ENCODE measurements at places on chromosomes 6 and 20.

- no peak for DNase-seq
These were observed 37.0 kb downstream of the BFSP1 start for GRCh38 chr20:17494201-17494600.

GRCh38 chr20:9071976-9072726 is 3.3 kb downstream of the PLCB4 start:
- DNase-seq = no peak

DNA sequence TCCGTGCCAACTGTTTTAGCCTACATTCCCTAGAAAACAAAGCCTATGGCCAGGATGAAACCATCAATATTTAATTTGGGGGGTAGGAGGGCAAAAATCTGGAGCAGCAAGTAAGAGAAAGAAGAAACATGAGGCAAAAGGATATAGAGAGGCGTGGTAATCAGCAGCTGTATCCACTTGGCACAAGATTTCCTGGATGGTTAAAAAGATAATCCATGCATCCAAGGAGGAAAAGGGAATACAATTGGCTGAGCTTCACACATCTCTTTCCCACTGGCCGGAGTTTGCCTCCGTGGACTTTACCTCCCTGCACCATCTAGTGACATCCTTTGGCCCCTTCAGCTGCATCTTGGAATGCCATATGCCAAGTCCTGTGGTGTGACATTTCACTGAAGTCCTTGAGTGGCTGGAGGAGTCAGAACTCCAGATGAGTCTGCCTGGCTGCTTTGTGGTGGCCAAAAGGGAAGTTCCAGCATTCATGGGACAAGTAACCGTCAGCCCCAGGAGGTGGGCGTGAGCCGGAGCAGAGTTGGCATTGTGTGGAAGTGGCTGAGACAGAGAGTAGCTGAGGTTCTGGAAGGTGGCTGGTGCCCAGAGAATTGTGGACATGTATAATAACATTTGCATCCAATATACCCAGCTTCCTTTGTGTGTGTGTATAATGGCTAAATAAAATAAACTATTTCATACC is 13.7 kb upstream of the TMX4 start:
- no peak for DNase-seq

DNA sequence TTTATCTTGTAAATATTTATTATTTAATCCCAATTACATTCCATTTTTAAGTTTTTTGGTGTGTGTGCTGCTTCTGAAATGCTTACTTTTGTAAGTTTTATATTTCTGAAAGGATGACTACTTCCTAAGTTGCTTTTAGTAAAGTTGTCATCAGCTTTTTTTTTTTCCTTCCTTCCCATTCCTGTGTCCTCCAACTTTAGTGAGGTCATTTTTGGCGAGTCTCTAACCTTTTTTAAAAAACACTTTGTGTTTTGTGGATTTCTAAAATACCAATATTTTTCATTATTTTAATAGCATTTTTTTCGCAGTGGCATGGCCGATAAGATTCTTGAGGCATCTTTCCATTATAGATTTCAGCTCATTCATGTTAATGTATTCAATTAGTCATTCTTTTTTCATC is 30.9 kb downstream of the FIG4 start:
- DNase-seq = no peak

GRCh38 chr6:112951829-112952228 is 604.7 kb downstream of the RFPL4B start:
- no peak for DNase-seq

GRCh38 chr20:21511850-21512633 is 1.8 kb downstream of the NKX2-2 start:
- DNase-seq = no peak

- no peak for DNase-seq
These were observed 13.8 kb upstream of the BMP7 start for GRCh38 chr20:57280221-57280620.

- DNase-seq = no peak
These were observed 23.3 kb upstream of the TOP1 start for GRCh38 chr20:41005361-41005729.

- no peak for DNase-seq
These were observed 4.5 kb downstream of the CABLES2 start for GRCh38 chr20:62402456-62403150.

GRCh38 chr20:2285193-2285592 is 10.6 kb upstream of the TGM3 start:
- no peak for DNase-seq

GRCh38 chr6:128310451-128310850 is 209.9 kb downstream of the PTPRK start:
- DNase-seq = no peak

DNA sequence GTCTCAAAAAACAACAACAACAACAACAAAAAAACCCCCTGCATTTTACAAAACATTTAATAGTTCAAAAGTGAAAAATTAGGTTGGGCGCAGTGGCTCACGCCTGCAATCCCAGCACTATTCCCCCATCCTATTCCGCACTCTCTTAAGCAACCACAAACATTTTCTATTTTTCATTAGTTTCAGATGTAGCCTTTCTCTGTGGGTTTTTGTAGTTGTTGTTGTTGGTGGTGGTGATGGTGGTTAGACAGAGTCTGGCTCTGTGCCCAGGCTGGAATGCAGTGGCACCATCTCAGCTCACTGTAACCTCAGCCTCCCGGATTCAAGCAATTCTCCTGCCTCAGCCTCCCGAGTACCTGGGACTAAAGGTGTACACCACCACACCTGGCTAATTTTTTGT is 6.4 kb upstream of the GMNN start:
- DNase-seq = no peak

GRCh38 chr20:8557711-8558110 is 425.6 kb downstream of the PLCB1 start:
- DNase-seq = no peak

- no peak for DNase-seq
These were observed 9.6 kb upstream of the SLC2A10 start for GRCh38 chr20:46699651-46700359.

DNA sequence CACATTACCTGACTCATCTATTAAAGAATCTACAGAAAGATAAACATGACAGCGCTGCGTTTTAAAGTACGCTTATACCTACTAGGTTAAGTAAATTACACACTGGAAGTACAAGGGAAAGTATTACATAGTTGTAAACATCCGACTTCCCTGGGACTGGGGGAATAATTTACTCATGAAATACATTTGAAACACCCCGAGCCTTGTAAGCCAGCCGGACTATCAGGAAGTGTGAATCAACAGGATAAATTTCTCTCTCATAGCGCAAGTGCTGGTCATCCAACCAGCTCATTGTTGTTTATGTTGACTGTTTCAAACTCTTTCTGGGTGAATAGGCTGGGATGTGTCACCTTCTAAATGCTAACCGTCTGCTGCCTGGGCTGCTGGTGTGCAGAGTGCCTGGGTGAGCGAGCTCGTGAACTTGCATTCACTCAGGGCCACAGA is 4.9 kb downstream of the BMP6 start:
- no peak for DNase-seq

GRCh38 chr20:62025832-62026563 is 39.7 kb downstream of the TAF4 start:
- DNase-seq = no peak

DNA sequence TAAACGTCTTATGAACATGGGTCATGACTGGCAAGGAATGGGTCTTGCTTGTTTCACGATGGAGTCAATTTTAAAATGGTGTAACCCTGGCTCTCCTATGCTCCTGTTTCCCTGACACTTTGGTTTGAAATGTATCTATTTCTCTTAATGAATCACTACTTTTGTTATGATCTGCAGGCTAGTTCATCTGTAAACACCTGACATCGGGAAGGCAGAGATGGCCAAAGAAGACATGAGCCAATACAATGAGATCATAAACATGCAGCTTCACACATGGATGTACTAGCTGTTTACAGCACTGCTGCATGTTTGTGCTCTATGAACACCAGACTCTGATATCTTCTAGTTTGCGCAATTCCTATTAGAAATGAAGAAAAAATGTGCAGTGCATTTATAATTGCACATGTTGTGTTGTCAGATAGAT is 11.0 kb upstream of the RAD21L1 start:
- no peak for DNase-seq

DNA sequence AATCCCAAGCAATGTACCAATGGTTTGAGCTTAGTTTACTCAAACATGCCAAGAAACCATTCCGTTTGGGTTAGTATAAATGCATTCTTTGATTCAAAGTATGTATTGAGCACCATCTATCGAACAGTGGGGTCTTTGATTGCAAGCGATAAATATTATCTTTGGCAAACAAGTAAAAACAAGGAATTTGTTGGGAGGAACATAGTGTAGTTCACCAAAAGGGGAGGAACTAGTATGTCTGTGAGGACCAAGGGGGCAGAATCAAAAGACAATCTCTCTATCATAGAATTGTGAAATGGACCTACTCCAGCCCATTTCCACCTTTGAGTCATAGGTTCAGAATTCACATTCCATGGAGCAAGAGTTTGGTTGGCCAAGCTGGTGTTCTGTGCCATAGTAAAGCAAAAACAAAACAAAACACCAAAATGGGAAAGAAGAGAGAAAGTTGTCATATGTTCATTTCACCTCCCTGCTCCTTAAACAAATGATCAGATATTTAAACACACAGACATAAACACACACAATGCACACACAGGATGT is 266.0 kb downstream of the TSHZ2 start:
- DNase-seq = no peak

- no peak for DNase-seq
These were observed 100.2 kb downstream of the FIG4 start for GRCh38 chr6:109791301-109791700.

- no peak for DNase-seq
These were observed 26.9 kb downstream of the CLVS2 start for GRCh38 chr6:123022975-123023374.

- no peak for DNase-seq
These were observed 170.9 kb downstream of the KLHL32 start for GRCh38 chr6:97095311-97095850.

- peak; percentile 6 for DNase-seq
These were observed 5.6 kb upstream of the VNN2 start for GRCh38 chr6:132763269-132763668.

- DNase-seq = no peak
These were observed 12.9 kb upstream of the ZNF391 start for GRCh38 chr6:27375613-27376079.

GRCh38 chr20:1788044-1788443 is 107.2 kb upstream of the SIRPA start:
- no peak for DNase-seq

GRCh38 chr6:101352316-101352715 is 41.2 kb upstream of the GRIK2 start:
- no peak for DNase-seq

GRCh38 chr6:150573041-150573681 is 26.5 kb upstream of the PLEKHG1 start:
- DNase-seq = no peak

GRCh38 chr20:44736170-44737021 is 9.3 kb upstream of the KCNK15 start:
- DNase-seq = no peak

DNA sequence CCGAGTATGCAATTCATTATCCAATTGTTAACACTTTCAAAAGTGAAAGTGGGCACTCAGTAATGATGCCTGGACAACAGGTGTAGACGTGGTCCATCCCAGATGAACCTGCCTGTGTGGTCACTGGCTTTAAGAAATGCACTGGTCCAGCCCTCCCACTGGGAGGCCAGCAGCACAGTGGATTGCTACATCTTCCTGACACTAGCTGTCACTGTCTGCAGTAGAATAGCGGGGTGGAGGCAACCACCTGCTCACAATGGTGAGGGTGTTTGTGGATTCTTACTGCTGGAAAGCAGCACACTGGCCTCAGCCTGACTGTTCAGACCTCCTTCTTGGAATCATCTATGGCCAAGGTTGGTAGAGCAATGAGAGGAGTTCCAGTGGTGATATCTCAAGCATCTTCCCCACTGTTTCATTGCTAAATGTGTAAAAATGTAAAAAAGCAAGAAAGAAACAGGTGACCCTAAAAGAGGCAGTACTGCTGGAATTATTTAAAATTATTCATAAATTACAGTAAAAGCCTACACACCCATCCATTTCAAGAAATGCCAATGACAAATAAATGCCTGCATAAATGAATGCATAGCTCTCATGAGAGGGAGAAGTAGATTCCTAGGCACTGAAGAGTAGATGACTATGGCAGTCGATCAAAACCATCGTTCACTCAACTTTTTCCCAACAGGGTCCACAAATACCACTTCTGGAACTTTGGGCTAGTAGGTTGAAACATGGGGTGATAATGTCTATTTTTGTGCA is 228.0 kb upstream of the PLN start:
- DNase-seq = no peak

- DNase-seq = no peak
These were observed 4.1 kb downstream of the SLC17A9 start for GRCh38 chr20:62956387-62957135.

DNA sequence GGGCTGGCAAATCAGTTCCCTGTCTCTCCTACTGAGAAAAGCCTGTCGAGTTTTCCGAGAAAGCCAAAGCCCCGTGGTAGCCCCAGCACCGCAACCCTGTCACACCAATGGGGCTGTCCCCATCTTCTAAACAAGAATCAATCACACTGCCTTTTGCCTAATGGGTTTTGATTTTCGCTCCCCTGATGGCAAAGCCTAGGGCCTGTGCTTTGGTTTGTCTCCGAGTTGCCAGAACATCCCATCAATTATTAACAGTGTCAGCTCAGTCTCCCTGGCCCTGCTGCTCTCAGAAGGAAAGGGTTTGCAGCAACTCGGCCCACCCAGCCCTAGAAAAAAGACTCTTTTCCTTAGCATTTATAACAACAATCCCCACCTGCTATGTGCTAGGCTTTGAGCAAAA is 4.2 kb downstream of the KCNB1 start:
- DNase-seq = no peak

GRCh38 chr20:33753763-33754162 is 22.0 kb downstream of the ZNF341 start:
- DNase-seq = no peak

DNA sequence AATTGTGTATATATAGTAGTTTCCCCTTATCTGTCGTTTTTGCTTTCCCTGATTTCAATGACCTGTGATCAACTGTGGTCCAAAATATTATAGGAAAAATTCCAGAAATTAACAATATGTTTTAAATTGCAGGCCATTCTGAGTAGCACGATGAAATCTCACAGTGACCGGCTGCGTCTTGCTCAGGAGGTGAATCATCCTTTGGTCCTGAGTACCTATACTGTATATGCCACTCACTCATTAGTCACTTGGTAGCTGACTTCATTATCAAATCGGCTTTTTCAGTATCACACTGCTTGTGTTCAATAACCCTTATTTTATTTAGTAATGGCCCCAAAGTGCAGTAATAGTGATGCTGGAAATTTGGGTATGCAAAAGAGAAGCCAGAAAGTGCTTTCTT is 728.3 kb upstream of the EYS start:
- DNase-seq = no peak

DNA sequence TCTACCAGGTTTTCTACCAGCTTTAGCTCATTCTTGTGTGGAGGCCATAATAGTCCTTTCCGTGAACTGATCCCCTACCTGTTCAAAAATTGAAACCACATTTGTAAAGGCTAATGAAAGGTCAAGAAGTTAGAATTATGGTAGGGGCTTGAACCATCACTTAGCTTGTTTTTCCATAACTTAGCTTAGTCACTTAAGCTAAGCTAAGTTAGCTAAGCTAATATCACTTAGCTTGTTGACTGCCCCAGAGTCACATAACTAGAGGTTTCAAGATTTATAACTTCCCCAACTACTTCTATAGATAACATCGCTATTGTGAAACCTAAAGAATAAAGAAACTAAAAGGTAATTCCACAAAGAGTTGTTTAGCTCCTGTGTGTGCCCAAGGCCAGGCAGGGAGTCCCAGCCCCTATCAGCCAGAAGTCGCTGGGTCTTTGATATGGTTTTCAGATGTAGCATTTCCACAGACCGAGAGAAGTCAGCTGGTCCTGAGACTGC is 131.8 kb downstream of the VEGFA start:
- no peak for DNase-seq
